ENCODE measurements at places on chromosomes 4 and X.

DNA sequence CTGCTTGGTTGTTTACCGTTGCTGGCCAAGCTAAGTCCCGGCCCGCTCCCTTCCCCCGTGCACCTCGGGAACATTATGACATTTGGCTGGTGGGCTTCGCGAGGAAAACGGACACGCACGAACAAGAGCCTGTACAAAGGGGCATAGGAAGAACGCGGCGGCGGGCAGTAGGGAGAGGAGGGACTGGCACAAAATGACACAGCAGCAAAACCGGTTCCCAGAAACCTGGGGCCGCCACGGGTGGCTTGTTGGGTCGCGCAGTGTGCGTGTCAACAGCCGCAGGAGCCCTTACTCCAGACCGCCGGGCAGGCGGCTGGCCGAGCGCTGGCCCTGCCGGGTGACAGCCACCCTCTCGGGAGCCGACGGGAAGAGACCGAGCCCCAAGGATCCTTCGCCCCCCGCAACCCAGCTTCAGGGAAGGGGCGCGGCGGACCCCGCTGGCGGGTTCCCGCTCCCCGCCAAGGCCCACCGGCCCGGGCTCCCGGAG lies 1.6 kb upstream of the LIN54 start:
- no peak for DNase-seq

DNA sequence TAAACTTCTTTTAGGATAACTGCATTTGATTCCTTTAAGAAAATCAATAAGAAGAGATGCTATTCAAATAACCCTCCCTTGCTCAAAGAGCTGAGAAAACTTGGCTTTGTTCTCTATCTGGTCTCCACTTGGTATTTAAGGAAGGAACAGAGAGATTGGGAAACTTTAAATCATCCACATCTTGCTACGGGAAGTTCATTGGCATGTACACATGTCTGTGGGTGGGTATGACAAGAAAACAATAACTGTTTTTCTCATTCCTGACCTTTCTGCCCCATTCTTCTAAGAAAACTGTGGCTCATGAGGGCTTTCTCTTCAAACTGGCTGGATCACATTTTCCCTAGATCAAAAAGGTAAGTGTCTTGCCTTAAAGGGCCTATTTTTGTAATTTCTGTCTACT lies 6.0 kb downstream of the SEL1L3 start:
- DNase-seq: no peak

DNA sequence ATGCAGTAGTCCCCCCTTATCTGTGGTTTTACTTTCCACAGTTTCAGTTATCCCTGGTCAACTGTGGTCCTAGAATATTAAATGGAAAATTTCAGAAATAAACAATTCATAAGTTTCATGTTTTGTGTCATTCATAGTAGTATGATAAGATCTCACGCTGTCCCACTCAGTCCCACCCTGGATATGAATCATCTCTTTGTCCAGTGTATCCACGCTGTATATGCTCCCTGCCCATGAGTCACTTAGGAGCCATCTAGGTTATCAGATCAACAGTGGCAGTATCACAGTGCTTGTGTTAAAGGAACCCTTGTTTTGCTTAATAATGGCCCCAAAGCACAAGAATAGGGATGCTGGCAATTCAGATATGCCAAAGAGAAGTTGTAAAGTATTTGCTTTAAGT lies 16.2 kb upstream of the SYTL4 start:
- DNase-seq: no peak

DNA sequence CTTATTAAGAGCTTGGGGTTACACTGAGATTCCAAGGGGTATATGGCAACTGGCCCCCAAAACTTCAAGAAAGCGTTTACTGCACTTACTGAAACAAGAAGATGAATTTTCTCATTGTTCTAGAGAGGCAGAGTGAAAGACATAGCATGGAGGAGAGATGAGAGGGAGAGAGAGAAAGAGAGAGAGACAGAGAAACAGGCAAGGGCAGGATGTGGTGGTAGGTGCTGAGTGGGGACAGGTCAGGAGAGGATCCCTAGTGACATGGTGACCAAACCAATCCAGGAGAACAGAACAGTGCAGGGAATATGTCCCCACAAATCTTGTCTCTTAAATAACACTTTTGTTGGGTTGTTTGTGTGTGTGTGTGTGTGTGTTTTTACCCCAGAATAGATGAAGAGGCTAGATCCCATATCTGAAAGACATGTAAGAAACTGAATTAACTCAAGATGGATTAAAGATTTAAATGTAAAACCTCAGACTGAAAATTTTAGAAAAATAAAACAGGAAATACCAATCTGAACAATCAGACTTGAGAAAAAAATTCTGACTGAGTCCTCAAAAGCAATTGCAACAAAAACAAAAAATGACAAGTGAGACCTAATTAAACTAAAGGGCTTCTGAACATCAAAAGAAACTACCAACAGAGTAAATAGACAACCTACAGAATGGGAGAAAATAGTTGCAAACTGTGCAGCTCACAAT lies 202.2 kb downstream of the QDPR start:
- no peak for DNase-seq

- no peak for DNase-seq
Observed at GRCh38 chrX:10325611-10326010, 168.8 kb downstream of the CLCN4 start.

DNA sequence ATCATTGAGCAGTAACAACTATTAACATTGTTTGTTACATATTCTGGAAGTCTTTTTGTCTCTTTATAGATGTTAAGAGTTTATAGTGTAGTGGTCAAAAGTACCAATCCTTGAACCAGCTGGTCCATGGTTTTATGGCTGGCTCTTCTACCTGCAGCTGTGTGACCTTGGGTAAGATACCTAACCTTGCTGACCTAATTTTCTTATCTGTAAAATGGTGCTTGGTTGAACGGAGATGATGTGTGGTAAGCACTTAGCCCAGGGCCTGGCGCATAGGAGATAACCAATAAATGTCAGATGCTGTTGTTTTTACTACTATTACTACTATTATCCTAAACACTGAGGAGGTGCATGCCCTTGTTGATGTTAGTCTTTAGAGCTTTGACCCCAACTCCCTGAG lies 116.6 kb downstream of the TMEM164 start:
- no peak for DNase-seq

DNA sequence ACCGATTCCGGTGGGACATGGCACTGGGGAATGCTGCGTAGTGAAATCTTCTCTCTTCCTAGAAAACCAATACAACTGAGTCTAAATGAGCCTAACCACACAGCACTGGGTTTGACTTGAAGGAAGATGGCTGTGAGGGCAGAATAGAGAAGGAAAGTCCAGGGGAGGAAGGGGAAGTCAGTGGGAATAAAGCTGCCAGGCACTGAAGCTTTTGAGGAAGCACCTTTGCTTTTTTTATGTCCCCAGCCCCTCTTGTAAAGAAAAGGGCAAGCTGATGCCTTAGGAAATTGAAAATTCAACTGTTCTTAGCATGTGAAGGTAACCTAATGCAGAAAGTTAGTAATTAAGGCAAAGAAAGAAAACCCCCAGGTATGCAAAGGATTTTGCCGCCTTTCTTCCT lies 20.6 kb downstream of the MED28 start:
- no peak for DNase-seq

GRCh38 chrX:25287521-25287920 lies 271.8 kb upstream of the ARX start:
- DNase-seq: no peak

DNA sequence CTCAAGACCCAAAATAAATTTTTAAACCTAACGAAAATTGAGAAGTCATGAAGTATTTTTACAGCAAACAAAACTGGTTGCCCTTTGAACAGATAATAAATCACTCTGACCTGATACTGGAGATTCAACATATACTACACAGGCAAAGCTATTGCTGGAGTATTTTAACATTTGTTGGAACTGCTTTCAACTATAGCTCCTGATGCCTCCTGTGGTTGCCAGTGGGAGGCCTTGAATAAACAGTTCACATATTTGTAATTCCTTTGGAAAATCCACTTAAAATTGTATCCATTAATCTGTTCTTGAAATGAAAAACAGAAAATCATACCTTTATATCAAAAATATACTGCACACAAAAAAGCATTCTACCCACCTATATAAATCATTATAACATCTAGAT lies 605.1 kb downstream of the KCTD8 start:
- no peak for DNase-seq

- DNase-seq: no peak
Observed at GRCh38 chr4:124980276-124980752, 267.8 kb upstream of the ANKRD50 start.

GRCh38 chrX:36336751-36337150 lies 417.2 kb downstream of the CFAP47 start:
- DNase-seq: no peak

GRCh38 chrX:118948270-118948669 lies 26.1 kb upstream of the LONRF3 start:
- DNase-seq: no peak

- no peak for DNase-seq
Observed at GRCh38 chrX:45537936-45538335, 337.3 kb upstream of the DIPK2B start.

- DNase-seq: no peak
Observed at GRCh38 chr4:74632634-74633033, 161.7 kb downstream of the BTC start.

DNA sequence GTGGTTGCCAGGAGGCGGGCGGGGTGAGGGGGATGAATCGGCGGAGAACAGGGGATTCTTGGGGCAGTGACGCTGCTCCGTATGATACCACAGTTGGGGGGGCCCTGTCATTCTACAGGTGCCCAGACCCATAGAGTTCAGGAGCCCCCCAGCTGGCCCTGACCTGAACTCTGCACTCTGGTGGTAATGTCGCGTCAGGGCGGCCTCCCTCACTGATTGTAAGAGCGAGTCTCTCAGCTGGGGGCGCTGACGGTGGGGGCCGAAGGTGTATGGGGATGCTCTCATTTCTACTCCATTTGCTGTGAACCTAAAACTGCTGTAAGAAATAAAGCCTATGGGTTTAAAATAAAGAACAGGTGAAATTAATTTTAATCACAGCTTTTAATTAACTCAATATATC lies 91.8 kb upstream of the PSAPL1 start:
- no peak for DNase-seq

DNA sequence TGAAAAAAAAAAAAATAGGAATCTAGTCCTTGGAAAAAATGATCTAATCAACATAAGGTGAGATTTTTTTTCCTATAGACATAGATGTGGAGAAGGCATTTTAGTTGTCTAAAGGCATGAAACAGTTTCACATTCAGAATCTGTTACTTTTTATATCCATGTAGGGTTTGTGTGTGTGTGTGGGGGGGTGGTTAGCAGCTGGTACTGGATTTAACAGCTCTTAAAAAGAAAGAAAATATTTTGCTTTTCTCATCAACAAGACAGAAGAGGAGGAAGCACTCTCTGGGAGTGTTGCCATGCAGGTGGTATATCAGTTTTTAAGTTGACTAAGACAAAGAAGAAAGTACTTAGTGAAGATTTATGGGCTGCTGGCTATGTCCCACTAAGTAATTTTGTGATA lies 122.3 kb downstream of the VCX3B start:
- DNase-seq: no peak

GRCh38 chr4:76782837-76783236 lies 115.1 kb downstream of the SOWAHB start:
- no peak for DNase-seq

Measured in stimulated activated CD8-positive, alpha-beta memory T cell treated with anti-CD3 and anti-CD28 coated beads, Interleukin-15, amount 100 ng/mL, for 4 hours (primary cell).